Regular cardiac myocyte (primary cell): ENCODE measurements at places on chromosomes 7 and 10. TPM values are rescaled to one million over a fixed set of nuclear protein-coding genes. Genes with fewer than 3 reads are reported as not detected.

SYT15 gene
- total RNA-seq, result under 0.01 TPM in 1 of 2 replicates, not detected in the other

FHIP2A gene
- total RNA-seq, result 30.9 and 41.2 TPM in 2 replicates

TAF3 gene
- total RNA-seq, result 0.85 and 2.9 TPM in 2 replicates

MMP21 gene
- 0.28 TPM in 1 of 2 replicates, not detected in the other for total RNA-seq

PLCE1 gene
- total RNA-seq, result 1.2 and 1.4 TPM in 2 replicates

POLR2J2 gene
- total RNA-seq, result 0.85 and 1.7 TPM in 2 replicates

LRRC18 gene
- total RNA-seq, result not detected in 2 replicates

CTAGE4 gene
- 0.19 and 0.28 TPM in 2 replicates for total RNA-seq

IFIT2 gene
- 12.3 and 22.8 TPM in 2 replicates for total RNA-seq

GNAI1 gene
- total RNA-seq, result 25.9 and 56.9 TPM in 2 replicates

UPK3BL2 gene
- 0.96 and 1.7 TPM in 2 replicates for total RNA-seq

NUP205 gene
- 41.7 and 65.0 TPM in 2 replicates for total RNA-seq

PRKRIP1 gene
- 13.8 and 20.9 TPM in 2 replicates for total RNA-seq

CNTNAP2 gene
- not detected in 2 replicates for total RNA-seq

GPRIN2 gene
- not detected in 2 replicates for total RNA-seq

PAX2 gene
- total RNA-seq, result 0.38 TPM in 1 of 2 replicates, not detected in the other

SPAM1 gene
- not detected in 2 replicates for total RNA-seq

NPFFR1 gene
- total RNA-seq, result under 0.01 TPM in 1 of 2 replicates, not detected in the other

CCL24 gene
- not detected in 2 replicates for total RNA-seq

STYXL1 gene
- 40.0 and 61.3 TPM in 2 replicates for total RNA-seq

HPSE2 gene
- total RNA-seq, result not detected in 2 replicates

ABI1 gene
- total RNA-seq, result 25.9 and 26.6 TPM in 2 replicates

EXOC6 gene
- 11.1 and 21.4 TPM in 2 replicates for total RNA-seq

NYAP1 gene
- 0.19 and 0.85 TPM in 2 replicates for total RNA-seq

FAM237B gene
- under 0.01 TPM in 1 of 2 replicates, not detected in the other for total RNA-seq

CLRN3 gene
- not detected in 2 replicates for total RNA-seq

TDRD1 gene
- 1.9 and 5.1 TPM in 2 replicates for total RNA-seq
